ENCODE measurements at places on chromosomes 12 and 14. TPM values are rescaled to one million over a fixed set of nuclear protein-coding genes. Genes with fewer than 3 reads are reported as not detected.

Gene PLEKHA5
- 11.7 TPM for total RNA-seq

Gene FAM90A1
- not detected for total RNA-seq

Gene FLVCR2
- 2.1 TPM for total RNA-seq

Gene PKP2
- total RNA-seq: 1.5 TPM

Gene OASL
- 2.4 TPM for total RNA-seq

DNA sequence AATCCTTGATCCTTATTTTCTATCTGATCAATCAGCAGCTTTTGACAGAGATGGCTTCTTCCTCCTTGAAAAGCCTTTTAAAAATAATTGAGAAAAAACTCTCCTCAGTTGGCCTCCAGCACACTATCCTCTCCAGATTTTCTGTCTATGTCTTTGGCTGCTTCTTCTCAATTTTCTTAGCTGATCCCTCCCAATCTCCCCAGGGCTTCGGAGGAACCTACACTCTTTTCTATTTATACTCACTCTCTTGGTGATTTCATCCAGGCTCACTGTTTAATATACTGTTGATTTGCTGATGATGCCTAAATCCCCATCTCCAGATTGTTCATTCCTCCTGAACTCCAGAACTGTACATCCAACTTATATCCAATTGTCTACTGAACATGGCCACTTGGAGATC, 54.8 kb downstream of the RDH12 start:
- no peak for DNase-seq

- no peak for DNase-seq
Observed at GRCh38 chr12:65741656-65742017, 82.6 kb upstream of the HMGA2 start.

- DNase-seq: peak; percentile 73
Observed at GRCh38 chr14:76844223-76844622, 18.0 kb downstream of the LRRC74A start.

DNA sequence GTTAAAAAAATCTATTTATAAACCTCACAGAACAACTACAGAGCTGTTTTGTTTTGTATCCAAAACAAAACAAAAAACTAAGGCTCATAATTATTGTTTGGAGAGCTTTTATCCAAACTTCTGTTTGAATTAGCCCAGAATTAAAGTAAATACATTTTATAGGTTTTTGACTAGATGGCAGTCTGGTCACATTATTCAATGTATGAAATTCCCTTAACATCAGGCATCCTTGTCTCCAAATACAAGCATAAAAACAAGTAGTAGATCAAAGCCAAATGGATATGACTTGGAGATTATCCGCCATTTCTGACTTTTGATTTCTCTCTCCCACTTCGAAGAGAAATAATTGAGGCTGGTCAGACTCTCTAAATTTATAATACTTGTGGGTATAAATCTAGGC, 63.5 kb downstream of the SLC38A1 start:
- no peak for DNase-seq

- DNase-seq: no peak
Observed at GRCh38 chr12:45216230-45216982, 511 bp downstream of the ANO6 start.

DNA sequence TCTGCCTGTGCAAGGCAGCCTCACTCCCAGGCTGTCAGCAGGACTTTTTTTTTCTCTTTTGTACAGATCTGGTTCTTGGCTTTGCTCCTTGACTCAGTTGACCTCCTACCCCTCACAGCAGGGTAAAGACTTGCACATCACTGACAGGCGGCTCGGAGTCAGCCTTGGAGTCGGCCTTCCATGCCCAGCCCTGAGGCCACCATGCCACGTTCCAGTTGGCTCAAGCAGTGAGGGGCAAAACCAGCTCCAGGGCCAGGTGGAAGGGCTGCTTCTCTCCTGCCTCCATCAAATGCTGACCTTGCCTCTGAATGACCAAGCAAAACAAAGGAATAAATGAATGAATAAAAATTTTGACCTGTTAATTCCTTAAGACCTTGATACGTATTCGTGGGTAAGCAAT, 27.6 kb downstream of the JAG2 start:
- no peak for DNase-seq

GRCh38 chr14:47917344-47917954, 242.0 kb upstream of the MDGA2 start:
- DNase-seq: no peak

DNA sequence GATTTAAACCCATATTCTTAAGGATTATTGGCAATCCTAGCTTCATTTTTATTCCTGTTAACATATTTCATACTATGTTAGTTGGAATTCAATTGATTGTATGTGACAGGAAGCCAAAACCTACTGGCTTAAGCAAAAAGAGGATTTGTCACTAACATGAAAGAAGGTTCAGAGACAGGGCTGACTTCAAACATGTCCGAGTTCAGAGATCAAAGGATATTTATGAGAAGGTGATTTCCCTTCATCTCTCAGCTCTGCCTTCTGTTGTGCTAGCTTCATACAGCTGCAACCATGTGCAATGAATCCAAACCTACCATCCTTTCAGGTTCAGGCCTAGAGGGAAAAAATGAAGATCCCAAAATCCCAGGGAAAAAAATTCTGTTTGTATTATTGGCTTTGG, 349.7 kb downstream of the ATP23 start:
- DNase-seq: no peak

GRCh38 chr14:79641371-79641770, 569.9 kb downstream of the DIO2 start:
- no peak for DNase-seq

- no peak for DNase-seq
Observed at GRCh38 chr12:11697131-11697530, 47.7 kb downstream of the ETV6 start.

DNA sequence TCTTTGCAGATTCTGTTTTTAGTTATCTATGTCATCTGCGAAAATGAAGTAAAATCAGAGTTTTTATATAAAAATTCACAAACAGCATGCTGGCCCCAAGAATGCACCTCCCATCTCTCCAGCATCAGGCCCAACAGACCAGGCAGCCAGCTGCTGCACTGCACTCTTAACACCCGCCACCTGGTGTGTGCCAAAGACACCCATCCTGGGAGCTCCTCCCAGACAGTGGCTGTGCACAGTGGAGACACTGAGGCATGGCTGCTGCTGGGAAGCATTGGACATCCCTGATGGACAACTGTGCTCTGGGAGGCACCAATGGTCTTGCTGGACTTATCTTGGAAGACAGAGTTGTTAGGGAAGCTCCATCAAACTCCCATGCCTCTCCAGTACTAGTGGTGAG, 817.2 kb downstream of the TMEM121 start:
- no peak for DNase-seq

Measured in glomerular endothelial cell (primary cell).